ENCODE measurements at places on chromosomes 12 and 14.

DNA sequence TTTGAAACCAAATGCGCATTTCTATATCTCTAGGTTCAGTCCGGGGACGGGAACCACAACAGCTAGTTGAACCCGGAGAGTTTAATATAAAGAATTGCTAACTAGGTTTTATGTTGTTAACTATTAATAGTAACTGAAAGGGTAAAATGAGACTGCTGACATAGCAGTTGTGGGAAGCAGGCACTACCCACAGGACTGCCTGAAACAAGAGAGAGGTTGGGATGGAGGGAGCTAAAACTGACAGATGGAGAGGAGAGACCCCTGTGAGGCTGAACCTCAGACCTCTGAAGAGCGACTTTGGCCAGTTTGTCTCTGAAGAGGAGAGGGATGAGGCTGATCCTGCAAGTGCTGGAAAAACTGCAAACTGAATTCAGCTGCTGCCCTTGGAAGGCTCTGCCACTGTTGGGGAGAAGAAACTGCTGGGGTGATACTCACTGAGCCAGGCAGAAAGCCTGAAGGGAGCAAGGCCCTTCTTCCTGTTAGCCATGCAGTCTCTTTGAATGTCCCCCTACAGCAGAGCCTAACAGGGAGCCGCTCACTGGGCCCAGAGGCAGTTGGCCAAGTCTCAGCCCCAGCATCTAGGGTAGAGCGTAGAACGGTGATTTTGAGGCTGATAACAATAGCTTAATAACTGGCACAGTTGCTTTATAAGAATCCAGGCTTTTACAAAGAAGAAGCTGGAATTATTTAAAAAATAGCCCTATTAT lies 172.2 kb downstream of the NPAS3 start:
- DNase-seq: no peak

GRCh38 chr12:79983492-79983891 lies 48.6 kb upstream of the PPP1R12A start:
- DNase-seq: no peak

DNA sequence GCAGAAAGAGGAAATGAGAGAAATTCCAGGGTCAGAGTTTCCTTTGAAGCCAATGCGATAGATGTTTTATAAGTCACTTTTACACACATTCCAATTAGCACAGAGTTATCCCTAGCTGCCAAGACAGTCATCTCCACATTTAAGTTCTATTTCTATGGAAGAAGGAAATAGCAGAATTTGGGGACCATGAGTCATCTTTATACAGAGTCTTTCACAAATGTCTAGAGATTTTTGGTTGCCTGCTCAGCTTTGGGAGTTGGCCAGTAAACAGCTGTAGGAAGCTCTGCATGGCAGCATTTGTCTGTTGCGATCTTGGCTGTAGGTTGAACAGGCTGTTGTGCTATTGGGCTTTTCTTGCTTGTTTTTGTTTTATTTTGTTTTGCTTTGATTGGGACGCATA lies 884.3 kb downstream of the GALC start:
- DNase-seq: no peak

DNA sequence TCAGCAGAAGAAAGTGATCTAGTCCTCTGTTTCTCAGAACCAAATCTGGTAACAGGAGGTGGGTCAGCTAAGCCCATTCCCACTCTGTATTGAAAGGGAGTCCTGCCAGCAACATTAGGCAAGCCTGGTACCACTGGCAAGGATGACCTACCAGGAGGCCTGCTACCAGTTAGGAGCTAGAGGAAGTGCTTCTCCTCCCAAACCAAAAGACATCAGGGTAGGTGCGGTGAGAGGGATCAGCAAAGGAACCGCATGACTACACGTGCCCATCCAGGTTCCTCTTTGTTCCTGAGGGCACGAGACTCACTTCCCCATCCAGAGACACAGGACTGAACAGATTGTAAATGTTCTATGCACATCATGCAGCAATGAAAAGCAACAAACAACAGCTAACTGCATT lies 2.8 kb downstream of the KLRC4 start:
- DNase-seq: no peak

- no peak for DNase-seq
These were observed 390.7 kb downstream of the C12orf75 start for GRCh38 chr12:105721051-105721825.

DNA sequence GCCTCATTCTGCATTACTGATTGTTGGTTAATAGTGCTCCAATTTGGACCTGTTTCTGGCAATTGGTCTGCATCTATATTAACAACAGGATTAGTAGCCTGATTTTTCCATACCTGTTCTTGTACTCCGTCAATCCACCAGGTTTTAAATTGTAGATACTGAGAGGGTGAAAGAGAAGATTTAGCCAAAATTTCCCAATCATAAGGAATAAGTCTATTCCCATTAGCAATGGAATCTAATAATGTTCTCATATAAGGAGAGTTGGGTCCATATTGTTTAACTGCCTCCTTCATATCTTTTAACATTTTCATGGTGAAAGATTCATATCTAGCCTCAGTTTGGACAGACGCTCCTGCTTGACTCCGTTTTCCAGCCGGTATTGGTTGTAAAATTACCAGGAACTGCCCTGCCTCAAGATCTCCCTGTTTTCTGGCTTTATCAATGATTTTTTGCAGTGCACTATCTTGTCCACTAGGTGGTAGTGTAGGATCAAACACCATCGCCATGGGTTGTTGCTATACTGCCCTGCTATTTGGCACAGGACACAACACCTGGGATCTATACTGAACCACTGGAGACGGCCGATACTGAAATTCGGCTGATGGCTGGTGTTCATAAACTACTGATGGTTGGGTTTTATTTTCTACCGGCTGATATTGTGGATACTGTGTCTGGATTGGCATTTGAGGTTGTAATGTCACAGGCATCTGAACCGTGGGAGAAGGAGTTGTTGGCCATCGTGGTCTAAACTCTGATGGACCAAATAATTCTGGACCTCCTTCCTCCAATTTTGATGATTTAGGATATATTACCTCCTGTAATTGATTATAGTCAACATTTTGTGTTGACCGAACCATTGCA lies 25.2 kb downstream of the DHRS4L2 start:
- DNase-seq: no peak

DNA sequence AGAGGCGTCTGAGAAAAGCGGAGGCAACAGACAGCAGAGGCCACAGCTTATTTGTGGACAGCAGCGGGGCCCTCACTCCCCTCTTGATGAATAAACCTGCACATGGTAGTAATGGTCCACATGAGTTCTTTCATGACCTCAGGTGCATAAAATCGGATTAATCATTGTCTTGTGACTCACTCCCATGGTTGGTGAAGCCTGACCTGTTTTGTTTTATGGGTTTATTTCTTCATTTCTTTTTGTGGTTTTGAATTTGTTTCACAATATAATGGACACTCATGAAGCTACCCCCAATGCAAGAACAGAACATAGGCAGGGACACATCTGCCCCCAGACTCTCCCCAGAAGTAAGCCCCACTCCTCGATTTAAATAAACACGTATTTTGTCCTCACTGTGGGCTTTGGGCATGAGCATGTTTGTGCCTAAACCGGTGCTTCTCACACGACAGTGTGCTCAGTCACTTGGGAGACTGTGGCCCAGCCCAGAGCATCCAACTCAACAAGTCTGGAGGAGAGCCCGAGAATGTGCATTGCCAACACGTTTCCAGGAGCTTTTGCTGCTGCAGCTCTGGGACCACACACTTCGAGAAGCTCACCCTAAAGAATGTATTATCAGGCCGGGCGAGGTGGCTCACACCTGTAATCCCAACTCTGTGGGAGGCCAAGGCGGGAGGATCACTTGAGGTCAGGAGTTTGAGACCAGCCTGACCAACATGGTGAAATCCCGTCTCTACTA lies 116.1 kb downstream of the SCARB1 start:
- no peak for DNase-seq

GRCh38 chr14:99730876-99731546 lies 46.9 kb downstream of the CYP46A1 start:
- no peak for DNase-seq

- no peak for DNase-seq
These were observed 8.7 kb upstream of the ZNF740 start for GRCh38 chr12:53171725-53172329.

- no peak for DNase-seq
These were observed 12.8 kb upstream of the ZDHHC22 start for GRCh38 chr14:77154421-77154820.

DNA sequence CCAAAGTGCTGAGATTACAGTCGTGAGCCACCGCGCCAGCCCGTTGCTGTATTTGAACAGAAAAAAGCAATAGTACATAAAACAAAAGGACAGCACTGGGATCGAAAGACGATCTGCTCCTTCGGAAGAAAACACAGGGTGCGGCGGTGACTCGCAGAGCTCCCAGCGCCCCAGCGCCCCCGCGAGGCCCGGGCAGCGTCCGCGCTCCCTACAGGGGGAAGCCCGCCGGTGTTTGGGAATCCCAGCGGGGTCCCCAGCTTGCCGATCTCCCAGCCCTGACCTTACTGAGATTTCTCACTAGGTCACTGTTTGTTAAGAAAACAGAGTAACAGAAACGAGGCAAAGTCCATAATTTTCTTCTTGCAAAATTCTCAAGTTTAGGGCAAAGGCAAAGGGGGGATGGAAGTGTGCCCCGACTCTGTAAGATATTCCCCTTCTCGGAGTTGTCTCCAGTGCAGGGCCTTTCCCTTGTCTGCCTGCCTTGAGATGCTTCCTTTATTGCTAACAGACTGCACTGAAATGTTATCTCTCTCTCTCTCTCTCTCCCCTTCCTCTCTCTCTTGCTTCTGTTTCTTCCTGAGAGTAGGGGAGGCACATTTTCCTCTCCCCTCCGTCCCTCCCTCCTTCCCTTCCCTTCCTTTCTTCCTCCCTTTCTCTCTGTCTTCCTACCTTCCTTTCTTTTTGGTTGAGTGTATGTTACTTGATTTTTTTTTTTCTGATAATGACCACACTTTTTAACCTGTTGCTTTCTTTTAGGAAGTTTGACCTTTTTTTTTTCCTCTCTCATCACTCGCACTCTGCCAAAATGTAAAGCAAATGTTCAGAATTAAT lies 91.9 kb downstream of the TMEM30B start:
- no peak for DNase-seq

DNA sequence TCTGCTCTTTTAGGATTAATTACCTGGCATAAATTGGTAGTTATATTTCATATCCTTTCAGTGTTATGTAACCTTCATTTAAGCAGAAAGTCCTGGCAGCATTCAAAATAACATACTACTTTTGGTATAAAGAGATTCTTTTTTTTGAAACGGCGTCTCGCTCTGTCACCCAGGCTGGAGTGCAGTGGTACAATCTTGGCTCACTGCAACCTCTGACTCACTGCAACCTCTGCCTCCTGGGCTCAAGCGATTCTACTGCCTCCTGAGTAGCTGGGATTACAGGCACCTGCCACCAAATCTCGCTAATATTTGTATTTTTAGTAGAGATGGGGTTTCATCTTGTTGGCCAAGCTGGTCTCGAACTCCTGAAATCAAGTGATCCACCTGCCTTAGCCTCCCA lies 9.2 kb downstream of the KTN1 start:
- DNase-seq: no peak

DNA sequence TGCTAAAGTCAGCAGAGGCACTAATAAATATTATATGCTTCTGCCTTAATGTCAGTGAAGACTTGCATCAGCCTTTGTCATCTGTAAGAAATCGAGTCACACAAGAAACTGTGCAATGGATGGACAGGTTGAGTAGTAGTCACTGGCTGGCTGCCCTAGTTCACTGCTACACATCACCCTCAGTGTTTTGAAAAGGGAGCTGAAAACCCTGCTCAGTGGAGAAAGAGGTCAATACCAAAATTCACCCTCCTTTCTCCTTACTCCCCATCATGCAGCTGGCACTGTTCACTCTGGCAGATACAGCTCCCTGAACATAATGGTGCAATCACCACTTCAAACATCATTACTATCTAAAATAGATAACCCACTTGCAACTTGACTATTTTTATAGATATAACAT lies 6.6 kb downstream of the ANKS1B start:
- DNase-seq: no peak

All from stimulated activated CD4-positive, alpha-beta T cell treated with anti-CD3 and anti-CD28 coated beads, TNF-alpha, amount 100 ng/mL, for 1 hour (primary cell).